A549 treated with CORT108297 at 1 μM for 4 hours (cell line): ENCODE measurements at places on chromosomes 7 and 10. TPM values are rescaled to one million over a fixed set of nuclear protein-coding genes. Genes with fewer than 3 reads are reported as not detected.

SORCS1 gene
- total RNA-seq: not detected in 5 replicates

GARIN1A gene
- total RNA-seq: 0.33 to 0.70 TPM (median 0.45 TPM) in 5 replicates

ELFN1 gene
- total RNA-seq: 0.35 to 0.48 TPM (median 0.37 TPM) in 5 replicates

APBB1IP gene
- 8.7 to 9.4 TPM (median 9.1 TPM) in 5 replicates for total RNA-seq

INPP5F gene
- 7.1 to 10.0 TPM (median 8.8 TPM) in 5 replicates for total RNA-seq

CTNNA3 gene
- total RNA-seq: not detected in 5 replicates
